Testis (tissue), 5 donors: ENCODE measurements at places on chromosomes 6 and 20.
A peak's percentile ranks its signal among the peaks of the same experiment; 100 is the strongest.

DNA sequence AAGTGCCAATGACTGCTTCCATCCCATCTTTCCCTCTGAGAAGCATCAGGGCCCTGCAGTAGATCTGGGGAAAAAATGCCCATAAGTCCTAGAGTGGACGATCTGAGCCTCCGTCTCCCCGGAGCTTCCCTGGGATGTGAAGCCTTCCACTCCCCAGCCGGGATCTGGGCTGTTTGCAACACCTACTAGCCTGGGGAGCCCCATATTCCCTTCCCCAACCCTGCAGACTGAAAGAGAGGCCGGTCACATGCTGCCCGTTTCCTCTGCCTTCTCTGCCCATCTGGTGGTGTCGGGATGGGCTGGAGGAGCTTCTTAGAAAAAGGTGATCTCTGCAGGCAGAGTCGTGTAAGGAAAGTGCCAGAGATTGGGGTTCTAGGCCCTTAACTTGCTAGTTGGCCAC, 1.1 kb downstream of the SNPH start:
- no peak for DNase-seq

DNA sequence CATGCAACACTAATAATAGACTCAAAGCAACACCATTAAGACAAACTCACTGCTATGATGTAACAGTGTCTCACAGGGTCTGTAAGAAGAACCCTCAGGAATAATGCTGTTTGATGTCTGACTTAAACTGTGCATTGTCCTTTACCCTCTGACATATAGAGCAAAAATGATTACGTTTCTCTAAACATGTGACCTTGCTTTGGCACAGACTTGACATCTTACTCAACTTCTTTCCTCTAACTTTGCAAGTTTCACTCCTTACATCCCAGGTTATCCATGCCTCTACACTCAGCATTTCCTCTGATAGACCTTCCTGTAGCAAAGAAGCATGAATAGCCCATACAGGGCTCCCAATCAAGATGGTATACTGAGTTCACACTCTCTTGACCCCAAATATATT, 252.7 kb downstream of the UST start:
- DNase-seq = no peak

DNA sequence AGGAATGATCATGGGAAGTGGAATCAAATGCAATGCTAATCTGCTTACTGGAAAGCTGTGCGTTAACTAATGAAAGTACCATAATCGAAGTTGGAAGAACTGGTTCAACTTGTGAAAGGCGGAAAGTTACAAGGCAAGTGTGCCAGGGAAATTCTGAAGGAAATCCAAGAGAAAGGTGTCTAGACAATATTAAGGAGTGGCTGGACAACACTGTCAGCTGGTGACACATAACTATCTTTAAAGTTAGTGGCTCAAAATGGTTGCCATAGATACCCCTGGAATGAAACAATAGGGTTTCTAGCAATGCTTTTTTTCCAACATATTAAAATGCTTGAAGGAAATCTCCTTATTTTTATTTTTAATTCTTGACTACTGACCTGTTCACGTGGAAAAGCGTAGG, 90.4 kb downstream of the BMP2 start:
- no peak for DNase-seq

DNA sequence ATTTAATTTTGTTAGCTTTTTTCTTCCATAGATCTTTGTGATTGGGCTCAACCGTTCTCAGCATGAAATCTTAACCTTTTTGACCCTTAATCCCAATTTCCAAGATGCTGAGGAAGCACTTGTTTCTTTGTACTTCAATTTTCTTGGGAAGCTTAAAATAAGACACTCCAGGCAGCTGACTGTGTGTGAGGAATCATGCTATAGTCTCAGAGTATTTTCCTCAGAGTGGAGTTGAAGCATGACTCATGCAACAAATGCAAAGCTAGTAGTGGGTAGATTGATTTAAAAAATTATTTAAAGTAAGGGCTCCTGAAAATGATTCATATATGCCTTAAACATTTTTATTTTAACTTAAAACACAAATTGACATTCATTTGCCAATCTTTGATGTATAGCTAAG, 168.7 kb downstream of the BTBD3 start:
- no peak for DNase-seq

DNA sequence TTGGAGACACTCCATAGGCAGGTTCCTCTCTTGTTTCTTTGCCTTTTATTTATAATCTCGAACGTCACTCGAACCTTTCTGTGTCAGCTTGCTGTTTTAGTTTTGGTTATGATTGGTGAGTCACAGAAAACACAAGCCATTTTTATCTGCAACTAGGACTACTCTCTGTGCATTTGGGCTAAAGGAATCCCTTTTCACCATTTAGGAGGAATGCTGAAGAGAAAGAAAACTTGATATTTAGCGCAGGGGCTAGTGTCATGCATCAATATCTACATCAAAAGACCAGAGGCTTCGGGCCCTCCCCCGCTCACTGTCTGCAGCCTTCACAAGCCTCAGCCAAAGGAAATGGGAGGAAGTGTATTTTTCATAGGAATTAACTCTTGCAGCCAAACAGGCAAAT, 507.8 kb upstream of the CITED2 start:
- DNase-seq = peak; percentile 33

- DNase-seq = peak; percentile 49
Observed at GRCh38 chr20:34998331-34998950, 42.8 kb downstream of the MYH7B start.

DNA sequence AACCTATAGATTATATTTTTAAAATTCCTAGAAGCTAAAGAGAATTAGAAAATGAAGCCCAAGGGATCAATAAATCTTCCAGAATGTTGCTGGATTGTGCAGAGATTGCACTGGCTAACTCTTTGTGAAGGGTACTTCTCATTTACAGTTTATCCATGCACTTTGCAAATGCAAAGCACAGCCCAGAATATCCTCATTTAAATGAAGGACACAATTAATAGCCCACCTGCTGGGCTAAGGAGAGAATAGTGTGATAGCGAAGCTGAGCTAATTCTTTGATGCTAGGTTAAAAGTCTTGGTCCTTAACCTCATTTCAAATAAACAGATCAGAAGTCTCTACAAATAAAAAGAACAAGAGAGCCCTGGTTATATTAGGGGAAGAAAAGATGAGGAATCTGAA, 72.5 kb downstream of the SMPDL3A start:
- no peak for DNase-seq

DNA sequence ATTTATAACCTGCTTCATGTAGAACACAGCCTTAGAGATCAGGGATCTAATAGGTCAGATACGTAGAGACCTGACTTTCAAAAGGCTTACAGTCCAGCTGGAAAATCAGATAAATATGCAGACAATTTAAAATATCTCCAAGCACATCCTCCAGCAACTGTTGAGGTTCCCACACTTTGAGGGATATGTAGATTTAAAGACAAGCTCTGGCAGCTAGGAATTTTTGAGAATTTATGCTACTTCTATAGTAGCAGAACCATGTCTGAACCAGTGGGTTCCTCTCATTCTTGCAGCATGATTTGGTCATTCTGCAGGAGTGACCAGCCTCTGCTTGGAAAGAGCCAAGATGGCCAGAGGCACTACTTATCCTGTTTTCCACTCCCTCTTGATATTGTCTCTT, 60.5 kb downstream of the CYB5R4 start:
- DNase-seq = no peak

- DNase-seq = peak; percentile 53
Observed at GRCh38 chr20:54208548-54209176, 775 bp downstream of the PFDN4 start.

DNA sequence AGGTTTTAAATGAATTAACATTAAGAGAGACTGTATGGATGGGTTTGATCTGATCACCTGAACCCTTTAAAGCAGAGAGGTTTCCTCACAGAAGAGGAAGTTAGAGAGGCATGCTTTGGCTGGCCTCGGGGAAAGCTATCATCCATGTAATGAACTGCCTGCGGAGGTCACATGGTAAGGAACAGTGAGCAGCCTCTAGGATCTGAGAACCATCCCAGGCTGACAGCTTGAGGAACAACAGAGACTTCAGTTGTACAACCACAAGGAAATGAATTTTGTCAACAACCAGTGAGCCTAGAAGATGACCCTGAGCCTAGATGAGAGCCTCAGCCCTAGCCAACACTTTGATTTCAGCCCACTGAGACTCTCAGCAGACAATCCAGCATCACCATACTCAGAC, 2.9 kb upstream of the COL21A1 start:
- no peak for DNase-seq

DNA sequence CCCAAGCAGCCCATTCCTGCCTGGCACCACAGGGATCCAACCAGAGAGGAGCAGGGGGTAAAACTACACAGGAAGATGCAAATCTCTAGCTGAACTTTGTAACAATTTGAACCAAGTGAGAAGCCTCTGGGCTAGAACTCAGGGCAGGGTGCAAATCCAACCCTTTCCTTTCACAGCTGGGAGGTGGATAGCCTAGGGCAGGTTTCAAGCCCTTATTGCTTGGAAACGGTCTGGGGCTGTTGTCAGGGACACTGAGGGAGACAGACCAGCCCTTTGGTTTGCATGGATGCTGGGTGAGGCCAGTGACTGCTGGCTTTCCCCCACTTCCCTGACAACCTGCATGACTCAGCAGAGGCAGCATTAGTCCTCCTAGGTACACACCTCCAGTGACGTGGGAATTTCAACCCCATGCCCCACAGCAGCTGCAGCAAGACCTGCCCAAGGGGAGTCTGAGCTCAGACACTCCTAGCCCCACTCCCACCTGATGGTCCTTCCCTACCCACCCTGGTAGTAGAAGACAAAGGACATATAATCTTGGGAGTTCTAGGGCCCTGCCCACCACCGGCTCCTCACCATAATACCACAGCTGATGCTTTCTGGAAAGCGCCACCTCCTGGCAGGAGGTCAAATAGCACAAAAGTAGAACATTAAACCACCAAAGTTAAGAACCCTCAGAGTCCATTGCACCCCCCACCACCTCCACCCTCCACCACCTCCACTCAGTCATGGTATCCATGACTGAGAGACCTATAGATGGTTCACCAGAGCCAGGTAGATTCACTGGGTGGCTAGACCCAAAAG, 797.7 kb upstream of the MAN1A1 start:
- peak; percentile 27 for DNase-seq

DNA sequence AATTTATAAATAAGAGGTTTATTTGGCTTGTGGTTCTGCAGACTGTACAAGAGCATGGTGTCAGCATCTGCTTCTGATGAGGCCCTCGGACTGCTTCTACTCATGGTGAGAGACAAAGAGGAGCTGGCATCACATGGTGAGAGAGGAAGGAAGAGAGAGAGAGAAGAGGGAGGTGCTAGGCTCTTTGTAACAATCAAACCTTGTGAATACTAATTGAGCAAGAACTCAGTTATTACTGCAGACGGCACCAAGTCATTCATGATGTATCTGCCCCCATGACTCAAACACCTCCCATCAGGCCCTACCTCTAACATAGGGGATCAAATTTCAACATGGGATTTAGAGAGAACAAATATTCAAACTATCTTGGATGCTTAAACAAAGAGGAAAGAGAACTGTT, 6.3 kb upstream of the SIRPG start:
- DNase-seq = no peak

GRCh38 chr20:47118206-47118605, 223.6 kb downstream of the EYA2 start:
- no peak for DNase-seq

- no peak for DNase-seq
Observed at GRCh38 chr6:3194535-3195419, 32.7 kb downstream of the TUBB2B start.

DNA sequence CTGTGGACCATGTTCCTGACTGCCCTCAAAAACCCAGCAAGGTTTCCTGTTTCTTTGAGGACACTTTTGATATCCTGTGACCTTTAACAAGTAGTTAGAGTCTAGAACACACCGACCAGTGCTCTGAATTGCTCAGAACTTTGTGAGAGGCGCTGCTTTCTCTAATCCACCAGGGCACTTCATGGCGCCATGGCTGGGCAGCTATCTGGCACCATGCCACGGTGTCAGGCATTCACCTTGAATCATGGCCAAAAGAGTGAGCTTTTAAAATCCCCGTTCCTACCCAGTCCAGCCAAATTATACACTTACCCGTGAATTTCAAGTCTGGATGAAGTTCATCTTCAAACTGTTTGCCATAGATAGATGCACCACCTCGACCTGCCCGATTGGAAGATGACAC, 17.0 kb upstream of the CPNE5 start:
- DNase-seq = no peak

DNA sequence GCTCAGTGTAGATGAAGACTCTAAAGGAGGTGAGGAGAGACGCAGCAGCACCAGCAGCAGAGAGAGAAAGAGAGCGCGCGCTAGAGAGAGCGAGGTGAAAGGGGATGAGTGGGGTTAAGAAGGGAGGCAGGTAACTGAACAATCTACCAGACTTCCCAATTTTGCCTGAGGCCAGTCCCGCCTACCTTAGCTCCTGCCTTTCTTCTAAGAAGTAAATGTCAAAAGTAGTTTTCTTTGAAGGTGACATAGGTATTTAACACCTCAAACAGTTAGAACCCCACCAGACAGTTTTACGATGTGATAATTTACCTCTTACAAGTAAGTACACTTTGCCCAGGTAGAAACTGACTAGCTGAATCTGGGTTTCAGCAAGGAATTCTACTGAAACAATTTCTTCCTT, 132.0 kb upstream of the EEF1E1 start:
- no peak for DNase-seq

DNA sequence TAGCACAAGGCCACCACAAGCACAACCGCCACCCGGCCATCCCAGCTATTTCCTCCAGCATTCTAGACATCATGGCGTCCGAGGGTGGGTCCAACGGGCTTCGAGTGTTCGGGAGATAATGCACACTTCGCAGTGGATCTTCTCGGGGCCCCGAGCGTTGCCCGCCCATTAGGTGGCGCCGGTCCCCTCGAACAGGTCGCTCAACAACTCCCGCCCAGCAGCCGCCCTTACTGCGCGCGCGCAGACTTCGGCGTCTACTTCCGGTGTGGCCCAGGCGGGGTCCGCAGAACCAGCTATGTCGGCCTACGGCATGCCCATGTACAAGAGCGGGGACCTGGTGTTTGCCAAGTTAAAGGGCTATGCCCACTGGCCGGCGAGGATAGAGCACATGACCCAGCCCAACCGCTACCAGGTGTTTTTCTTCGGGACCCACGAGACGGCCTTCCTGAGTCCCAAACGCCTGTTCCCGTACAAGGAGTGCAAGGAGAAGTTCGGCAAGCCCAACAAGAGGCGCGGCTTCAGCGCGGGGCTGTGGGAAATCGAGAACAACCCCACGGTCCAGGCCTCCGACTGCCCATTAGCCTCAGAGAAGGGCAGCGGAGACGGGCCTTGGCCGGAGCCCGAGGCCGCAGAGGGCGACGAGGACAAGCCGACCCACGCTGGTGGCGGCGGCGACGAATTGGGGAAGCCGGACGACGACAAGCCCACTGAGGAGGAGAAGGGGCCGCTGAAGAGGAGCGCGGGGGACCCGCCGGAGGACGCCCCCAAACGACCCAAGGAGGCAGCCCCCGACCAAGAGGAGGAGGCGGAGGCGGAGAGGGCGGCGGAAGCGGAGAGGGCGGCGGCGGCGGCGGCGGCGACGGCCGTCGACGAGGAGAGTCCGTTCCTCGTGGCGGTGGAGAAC, at the start of gene HDGFL1:
Gene HDGFL1, plus strand, starts transcription at position 286 of the 904 bp plus-strand sequence. Its CDS starts 10 bp downstream, at position 296.
- DNase-seq = peak; percentile 70

- DNase-seq = no peak
Observed at GRCh38 chr6:52533491-52533890, 43.4 kb downstream of the TRAM2 start.

- DNase-seq = no peak
Observed at GRCh38 chr6:105330913-105331312, 72.0 kb downstream of the PREP start.
